ENCODE measurements at places on chromosomes 7 and 10.
A peak's percentile ranks its signal among the peaks of the same experiment; 100 is the strongest.

GRCh38 chr10:96130326-96130995 lies 364 bp downstream of the ZNF518A start:
- peak; percentile 90 for DNase-seq

DNA sequence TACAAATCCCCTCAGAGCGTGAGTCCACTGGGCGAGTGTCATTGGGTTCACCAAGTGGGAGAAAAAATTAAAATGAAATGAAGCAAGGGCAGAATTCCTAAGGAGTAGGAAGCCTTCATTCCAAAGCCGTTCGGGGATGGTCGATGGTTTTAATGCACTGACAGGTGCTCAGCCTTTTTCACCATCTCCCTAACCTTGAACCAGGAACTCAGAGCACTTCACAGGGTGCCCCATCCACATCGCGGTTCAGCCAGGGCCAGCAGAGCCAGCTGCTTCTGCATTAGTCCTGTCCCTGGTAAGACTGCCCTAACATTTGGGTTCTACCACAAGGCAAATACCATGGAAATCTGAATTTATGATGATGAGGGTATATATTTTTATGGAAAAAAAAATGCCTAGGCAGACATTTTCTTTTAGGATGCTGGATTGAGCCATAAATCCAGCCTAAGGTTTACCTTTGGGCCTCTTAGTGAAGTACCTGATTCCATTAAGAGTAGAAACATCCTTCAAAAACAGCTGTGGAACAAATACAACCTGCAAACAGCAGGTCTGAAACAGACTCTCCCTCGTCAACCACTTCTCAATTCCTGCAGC lies 203.5 kb upstream of the RNF32 start:
- DNase-seq, result no peak

DNA sequence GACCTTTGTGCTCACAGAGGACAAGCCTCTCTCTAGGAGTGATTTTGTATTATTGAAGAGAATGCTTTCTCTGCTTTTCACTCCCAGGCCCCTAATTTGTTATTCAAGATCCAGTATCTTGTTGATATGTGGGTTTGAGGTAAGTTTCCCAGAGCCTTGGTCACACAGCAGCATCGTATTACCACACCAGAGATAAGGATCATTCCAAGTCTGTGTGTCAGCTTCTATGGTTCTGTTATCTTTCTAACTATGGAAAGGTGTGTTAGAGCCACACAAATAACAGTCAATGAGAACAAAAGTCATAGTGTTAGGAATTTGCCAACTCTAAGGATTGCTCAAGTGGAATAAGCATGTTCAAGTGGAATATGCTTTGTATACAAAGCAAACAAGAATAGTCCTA lies 1208.3 kb downstream of the GATA3 start:
- DNase-seq, result no peak

DNA sequence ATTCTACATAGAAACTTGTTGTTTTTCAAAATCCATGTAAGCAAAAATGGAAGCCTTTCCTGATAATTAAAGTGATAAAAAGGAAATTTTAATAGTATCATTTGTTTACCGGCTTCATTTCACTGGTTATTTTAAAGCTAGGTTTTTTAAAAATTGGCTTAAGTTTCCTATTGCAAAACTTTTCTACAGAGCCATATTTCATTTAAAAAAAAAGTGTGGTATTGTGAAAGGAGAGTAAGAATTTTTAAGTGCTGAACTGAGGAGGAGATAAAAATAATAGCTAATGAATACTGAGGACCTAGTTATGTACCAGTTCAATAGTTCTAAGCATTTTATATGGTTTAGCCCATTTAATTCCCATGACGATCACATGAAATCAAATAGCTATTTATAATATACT lies 172.2 kb upstream of the COL1A2 start:
- DNase-seq, result no peak

DNA sequence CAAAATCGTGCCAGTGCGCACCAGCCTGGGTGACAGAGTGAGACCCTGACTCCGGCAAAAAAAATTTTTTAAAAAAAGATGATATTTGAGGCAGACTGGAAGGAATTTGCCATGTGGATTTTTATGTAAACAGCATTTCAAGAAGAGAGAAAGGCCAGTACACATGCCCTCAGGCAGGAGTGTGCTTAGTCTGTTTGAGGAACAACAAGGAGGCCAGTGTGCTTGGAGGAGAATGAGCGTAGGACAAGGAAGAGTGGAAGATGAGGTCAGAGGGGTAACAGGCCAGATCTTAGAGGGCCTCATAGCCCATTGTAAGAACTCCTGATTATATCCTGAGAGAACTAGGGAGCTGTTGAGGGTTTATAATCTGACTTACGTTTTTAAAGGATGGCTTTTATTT lies 17.2 kb upstream of the STRIP2 start:
- no peak for DNase-seq

GRCh38 chr10:1187855-1188557 lies 131.8 kb downstream of the WDR37 start:
- DNase-seq, result no peak

DNA sequence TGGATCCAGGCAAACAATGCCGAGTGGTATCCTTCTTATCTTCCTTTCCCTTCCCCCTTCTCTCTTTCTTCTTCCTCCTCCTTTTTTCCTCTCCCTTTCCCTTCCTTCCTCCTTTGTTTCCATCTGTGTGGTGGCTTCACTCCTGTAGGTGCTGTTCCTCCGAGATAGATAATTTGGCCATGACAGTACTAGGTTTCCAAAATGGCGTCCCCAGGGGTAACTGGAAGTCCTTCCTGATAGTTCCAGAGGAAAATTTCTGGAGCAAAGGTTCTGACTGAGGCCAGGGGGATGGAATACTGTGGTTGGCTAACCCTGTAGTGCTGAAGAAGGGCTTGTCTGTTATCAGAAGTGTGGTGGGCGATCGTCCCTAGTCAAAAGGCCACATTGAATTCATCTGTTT lies 52.5 kb upstream of the CCDC6 start:
- DNase-seq, result no peak

- DNase-seq, result peak; percentile 84
Measured at GRCh38 chr7:106070201-106070551, 41.9 kb downstream of the SYPL1 start.

DNA sequence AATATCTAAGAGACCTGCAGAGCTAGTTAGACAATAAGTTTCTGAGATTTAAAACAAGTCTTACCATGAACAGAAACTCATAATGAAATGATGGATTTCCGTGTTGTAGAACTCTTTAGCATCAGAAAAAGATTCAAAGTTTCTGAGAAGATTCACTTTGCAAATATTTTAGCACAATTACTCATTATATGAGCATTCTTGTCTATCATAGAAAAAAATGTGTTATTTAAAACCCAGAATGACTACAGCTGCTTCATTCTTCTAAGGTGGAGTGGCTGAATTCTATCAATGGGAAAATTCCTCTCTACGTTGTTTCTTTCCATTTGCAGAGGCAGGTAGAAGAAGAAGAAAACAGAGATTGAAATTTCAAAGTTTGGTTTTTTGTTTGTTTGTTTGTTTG lies 21.0 kb upstream of the RALA start:
- DNase-seq, result no peak

GRCh38 chr10:62632071-62632809 lies 172.3 kb upstream of the ADO start:
- DNase-seq, result peak; percentile 11

GRCh38 chr10:67657775-67658174 lies 38.2 kb downstream of the CTNNA3 start:
- no peak for DNase-seq

GRCh38 chr10:3496138-3496537 lies 288.9 kb downstream of the KLF6 start:
- DNase-seq, result peak; percentile 23

- peak; percentile 69 for DNase-seq
Measured at GRCh38 chr7:2157473-2158279, 75.1 kb downstream of the MAD1L1 start.

- peak; percentile 96 for DNase-seq
Measured at GRCh38 chr7:139771001-139771956, 6.5 kb downstream of the HIPK2 start.

DNA sequence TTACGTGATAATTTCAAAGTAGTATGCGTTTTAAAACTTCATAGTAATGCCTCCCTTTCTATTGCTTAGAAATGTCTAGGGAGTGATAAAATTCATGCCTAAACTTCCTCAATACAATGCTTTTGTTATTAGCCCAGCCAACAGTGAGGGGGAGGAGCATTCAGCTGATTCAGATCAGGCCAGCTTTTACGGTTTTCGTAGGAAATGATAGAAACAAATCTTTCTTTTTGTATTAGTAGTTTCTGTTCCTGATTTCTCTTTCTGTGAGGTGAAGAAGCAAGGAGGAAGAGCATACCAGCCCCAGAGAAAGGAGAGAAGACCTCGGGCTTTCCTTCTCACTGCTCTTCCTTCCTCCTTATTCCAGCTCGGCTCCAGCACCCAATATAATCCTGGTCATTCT lies 35.2 kb upstream of the ITPRID1 start:
- no peak for DNase-seq

DNA sequence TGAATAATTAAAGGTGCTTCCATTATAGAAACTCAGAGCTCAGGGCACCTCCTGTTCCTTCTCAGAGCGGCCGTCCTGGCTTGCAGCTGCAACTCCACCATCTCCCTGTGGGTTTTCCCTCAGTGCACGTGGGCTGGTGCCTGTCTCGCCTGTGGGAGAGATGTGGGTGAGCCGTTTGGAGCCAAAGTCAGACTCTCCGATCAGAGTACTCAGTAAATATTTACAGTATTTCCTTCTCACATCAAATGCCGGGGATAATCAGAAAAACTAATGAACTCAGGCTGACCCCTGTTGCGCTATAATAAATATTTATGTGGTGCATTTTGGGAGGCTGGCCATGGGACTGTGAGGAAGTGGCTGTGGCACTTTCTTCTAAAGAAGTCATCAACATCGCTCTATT lies 155.8 kb upstream of the HABP2 start:
- DNase-seq, result no peak

- DNase-seq, result peak; percentile 8
Measured at GRCh38 chr7:33640741-33641140, 264.6 kb upstream of the BMPER start.

- DNase-seq, result no peak
Measured at GRCh38 chr10:86849181-86849894, 92.9 kb downstream of the BMPR1A start.

DNA sequence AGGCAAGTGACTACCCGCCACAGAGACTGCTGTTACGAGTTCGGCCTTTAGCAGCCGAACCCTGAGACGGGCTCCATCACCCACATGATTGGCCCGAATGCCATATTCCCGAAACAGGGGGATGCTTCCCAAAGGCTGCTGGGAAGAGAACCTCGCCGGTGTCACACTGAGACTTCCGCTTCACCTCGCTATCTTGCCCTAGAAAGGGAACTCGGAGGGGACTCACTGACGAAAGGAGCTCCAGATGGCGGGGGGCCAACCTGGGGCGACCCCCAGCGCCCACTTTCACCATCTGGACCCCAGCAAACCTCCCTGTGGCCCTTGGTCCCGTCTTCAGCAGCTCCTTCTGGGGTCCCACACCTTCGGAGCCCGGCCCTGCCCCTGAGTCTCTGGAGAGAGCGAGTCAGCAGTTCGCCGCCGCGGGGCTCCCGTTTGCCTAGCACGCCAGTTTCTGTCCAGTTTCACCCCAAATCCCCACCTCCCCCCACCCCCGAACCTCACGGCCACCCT lies 529 bp downstream of the HPS1 start:
- DNase-seq, result peak; percentile 33

DNA sequence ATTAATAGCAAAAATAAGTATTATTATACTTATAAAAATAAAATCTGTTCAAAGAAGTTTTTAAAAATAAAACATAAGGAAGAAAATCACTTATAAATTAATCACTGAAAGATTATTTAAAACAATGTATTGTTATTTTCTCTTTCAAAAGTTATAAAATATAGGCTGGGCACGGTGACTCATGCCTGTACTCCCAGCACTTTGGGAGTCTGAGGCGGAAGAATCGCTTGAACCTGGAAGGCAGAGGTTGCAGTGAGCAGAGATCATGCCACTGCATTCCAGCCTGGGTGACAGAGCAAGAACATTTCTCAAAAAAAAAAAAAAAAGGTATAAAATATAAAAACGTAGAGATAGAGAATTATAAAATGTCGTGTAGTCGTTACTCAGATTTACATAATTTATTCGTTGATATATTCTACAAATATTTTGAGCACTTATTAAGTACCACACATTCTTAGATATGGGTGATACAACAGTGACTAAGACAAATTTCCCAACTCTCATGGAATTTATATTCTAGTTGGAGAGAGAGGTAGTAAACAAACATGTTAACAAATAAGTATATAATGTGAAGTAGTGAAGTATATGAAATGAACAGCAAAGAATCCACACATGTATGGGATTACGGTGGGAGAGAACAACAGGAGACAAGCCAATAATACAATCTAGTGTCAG lies 1030.0 kb downstream of the SORCS1 start:
- peak; percentile 52 for DNase-seq

DNA sequence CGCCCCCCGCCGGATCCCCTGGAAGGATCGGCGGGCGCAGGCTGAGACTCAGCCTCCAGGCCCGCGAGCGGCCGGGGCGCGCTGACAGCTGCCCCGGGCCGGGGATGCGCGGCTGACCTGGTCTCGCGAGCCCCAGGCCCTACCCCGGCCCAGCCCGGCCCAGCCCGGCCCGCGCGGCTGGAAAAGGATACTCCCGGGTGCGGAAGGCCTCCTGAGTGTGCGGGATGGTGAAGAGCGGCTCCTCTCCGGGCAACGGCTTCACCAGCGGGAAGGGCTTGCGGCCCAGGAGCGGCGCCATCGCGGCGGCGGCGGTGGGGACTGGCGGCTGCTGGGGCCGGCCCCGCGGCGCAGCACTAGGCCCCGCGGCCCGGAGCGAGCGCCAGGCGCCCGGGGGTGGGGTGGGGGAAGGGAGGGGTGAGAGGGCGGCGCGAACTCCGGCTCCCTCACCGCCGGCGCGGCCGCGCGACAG lies 423 bp downstream of the BAZ1B start:
- peak; percentile 49 for DNase-seq

GRCh38 chr10:93032105-93032808 lies 28.3 kb upstream of the CYP26C1 start:
- DNase-seq, result no peak

DNA sequence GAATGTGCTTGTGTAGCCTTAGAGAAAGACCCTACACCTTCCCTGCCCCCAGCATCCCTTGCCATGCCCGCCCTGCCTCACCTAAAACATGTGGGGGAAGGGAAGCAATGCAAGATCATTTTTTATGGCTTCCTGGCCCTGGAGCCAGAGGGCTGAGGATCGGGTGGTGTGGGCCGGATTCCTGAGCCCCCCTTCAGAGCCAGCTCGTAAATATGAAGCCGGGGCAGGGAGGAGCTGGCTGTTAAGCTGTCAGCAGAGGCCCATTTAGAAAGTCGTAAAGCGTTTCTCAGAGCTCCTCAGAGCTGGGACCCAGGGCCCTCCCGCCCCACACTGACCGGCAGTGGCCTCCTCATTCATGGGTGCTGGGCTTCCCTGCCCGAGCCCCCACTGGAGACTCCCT lies 23.9 kb downstream of the UNC5B start:
- DNase-seq, result no peak

- peak; percentile 79 for DNase-seq
Measured at GRCh38 chr10:114024876-114025610, 18.6 kb upstream of the ADRB1 start.

DNA sequence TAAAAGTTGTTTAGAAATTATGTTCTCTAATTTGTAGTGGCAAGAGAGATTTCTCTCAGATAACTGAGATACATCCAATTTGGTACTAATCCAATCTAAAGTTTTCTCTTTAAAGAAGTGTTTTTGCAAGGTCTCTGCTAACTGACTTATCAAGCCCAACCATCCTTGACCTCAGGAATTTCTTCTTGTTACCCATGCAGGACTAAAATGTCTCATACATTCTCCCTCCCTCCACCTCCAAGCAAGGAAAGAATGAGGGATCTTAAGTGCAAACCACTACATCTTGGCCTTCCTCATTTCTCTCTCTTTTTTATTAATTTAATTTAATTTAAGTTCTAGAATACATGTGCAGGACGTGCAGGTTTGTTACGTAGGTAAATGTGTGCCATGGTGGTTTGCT lies 12.8 kb downstream of the NRAP start:
- DNase-seq, result no peak

- DNase-seq, result peak; percentile 90
Measured at GRCh38 chr10:97869091-97870042, 19.7 kb downstream of the GOLGA7B start.

Data from epithelial cell of esophagus (primary cell).